ENCODE measurements at places on chromosomes 4 and X. TPM values are rescaled to one million over a fixed set of nuclear protein-coding genes. Genes with fewer than 3 reads are reported as not detected.

DNA sequence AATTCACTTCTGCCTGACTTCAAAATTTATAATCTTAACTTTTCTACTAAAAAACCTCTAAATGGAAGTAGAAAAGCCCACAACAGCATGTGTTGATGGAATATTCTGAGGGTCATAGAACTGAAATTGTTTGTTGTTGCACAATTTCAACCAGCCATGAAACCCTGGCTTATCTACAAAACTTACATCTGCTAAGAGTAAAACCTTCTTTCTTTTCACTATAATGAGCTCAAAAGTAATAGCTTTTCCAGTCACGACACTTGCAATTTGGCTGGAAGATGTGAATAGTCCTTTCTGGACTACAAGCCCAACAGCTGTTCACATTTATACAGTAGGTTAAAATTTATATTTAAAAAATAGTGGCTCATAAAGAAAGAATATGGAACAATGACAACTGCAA, 250.0 kb downstream of the GPAT3 start:
- no peaks in the 10 kb centered on the region for H3K4me1 ChIP-seq
- no peaks in the 10 kb centered on the region for H3K27me3 ChIP-seq
- no peak overlapping the region for H3K4me3 ChIP-seq
- H3K36me3 ChIP-seq = no peaks in the 10 kb centered on the region
- DNase-seq = no peak

DNA sequence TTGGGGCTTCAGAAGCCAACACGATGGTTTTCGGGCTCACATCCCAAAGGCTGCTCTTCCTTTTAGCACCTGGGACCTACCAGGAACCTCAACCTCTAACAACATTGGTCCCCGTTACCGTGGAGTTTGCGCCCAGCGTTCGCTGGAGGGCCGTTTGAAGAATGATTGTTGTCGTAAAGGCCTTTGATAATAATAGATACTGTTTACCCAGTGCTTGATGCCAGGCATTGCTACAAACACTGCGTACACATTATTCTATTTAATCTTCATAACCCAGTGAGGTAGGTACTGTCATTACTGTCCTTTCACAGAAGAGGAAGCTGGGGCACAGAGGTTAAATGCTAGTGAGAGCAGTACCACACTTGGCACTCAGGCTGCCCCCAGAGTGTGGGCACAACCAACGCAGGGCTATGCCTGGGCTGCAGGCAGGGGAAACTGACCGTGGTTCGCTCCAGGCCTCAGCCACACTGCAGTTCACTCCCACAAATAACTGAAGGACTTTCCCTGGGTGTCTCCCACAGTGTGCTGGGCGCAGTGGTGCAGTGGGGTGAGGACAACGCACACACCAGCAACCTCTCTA, 1.0 kb upstream of the ACSL1 start:
- peak overlapping the region; percentile 51 for H3K4me3 ChIP-seq
- peak overlapping the region; percentile 43 for H3K27ac ChIP-seq
- H3K27me3 ChIP-seq = peaks cover 27% of the 10 kb centered on the region
- H3K4me1 ChIP-seq = peaks cover 14% of the 10 kb centered on the region
- no peak for DNase-seq
- no peaks in the 10 kb centered on the region for H3K36me3 ChIP-seq

DNA sequence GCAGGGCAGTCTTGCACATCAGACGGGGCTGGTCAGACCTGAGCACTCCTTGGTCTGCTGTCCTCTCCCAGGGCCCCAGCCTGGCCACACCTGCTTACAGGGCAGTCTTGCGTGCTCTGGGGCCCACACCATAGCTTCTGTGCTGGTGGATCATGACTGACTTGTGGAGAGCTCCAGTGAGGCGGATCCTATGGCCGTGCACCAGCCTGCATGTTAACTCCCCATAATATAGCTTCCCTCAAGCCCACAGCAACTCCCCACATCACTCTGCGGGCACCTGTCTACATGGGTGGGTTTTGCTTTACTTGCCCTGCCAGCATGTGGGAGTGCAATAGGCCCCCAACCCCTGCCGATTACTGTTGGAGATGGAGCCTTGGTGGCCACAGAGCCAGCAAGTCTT, 8.2 kb upstream of the TMSB15B start:
- H3K4me1 ChIP-seq = no peaks in the 10 kb centered on the region
- H3K27me3 ChIP-seq = no peaks in the 10 kb centered on the region
- no peak overlapping the region for H3K27ac ChIP-seq
- H3K36me3 ChIP-seq = no peaks in the 10 kb centered on the region

CTAG1A gene
- polyA plus RNA-seq = 0.07 TPM

ZGRF1 gene
- 10.5 TPM for polyA plus RNA-seq

GRCh38 chr4:122356317-122356808, 22.4 kb upstream of the ADAD1 start:
- H3K27me3 ChIP-seq = no peaks in the 10 kb centered on the region
- no peak overlapping the region for H3K27ac ChIP-seq
- H3K4me3 ChIP-seq = no peak overlapping the region
- DNase-seq = no peak
- peaks cover 4% of the 10 kb centered on the region for H3K36me3 ChIP-seq
- H3K4me1 ChIP-seq = no peaks in the 10 kb centered on the region

DNA sequence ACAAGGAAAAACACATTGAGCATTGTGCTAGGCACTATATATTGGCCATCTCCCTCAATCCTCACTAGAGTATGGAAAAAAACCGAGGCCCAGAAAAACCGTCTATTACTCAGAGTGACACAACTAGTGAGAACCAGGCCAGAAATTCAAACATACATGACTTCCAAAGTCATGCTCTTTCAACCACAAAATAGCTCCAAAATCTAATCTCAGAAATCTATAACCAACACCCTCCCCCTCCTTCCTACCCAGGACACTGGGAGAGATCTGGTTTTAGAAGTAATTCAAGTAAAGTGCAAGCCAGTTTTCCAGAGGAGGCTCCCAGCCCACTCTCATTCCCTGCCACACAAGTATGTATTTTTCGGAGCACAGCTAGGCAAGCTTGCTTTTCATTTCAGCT, 7.6 kb downstream of the HS3ST1 start:
- peaks cover 6% of the 10 kb centered on the region for H3K4me1 ChIP-seq
- H3K27ac ChIP-seq = no peak overlapping the region
- H3K27me3 ChIP-seq = no peaks in the 10 kb centered on the region

DNA sequence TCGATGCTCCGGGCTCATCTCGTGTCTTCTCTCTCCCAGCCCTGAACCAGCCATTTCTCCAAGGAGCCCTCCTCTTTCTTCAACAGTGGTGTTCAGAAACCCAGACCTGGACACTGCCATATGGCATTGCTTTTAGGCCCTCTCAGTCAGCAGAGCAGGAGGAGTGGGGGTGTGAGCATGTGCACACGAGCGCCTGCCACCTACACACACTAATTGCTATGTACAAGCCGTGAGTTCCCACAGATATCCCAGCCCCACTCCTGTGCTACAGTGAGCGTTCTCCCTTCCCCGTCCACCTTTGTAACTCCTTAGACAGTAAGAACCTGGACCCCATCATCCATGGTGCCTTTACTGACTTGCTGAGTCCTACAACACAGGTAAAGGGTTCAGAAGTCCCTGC, 53.8 kb downstream of the TNIP2 start:
- H3K4me1 ChIP-seq = no peaks in the 10 kb centered on the region
- no peak for DNase-seq
- H3K27ac ChIP-seq = no peak overlapping the region
- peaks cover 65% of the 10 kb centered on the region for H3K36me3 ChIP-seq
- no peak overlapping the region for H3K4me3 ChIP-seq
- H3K27me3 ChIP-seq = no peaks in the 10 kb centered on the region

- peaks cover 67% of the 10 kb centered on the region for H3K36me3 ChIP-seq
- H3K27me3 ChIP-seq = no peaks in the 10 kb centered on the region
- no peak overlapping the region for H3K4me3 ChIP-seq
- no peak overlapping the region for H3K27ac ChIP-seq
- DNase-seq = no peak
Observed at GRCh38 chr4:13597604-13598003, 29.9 kb downstream of the BOD1L1 start.

DNA sequence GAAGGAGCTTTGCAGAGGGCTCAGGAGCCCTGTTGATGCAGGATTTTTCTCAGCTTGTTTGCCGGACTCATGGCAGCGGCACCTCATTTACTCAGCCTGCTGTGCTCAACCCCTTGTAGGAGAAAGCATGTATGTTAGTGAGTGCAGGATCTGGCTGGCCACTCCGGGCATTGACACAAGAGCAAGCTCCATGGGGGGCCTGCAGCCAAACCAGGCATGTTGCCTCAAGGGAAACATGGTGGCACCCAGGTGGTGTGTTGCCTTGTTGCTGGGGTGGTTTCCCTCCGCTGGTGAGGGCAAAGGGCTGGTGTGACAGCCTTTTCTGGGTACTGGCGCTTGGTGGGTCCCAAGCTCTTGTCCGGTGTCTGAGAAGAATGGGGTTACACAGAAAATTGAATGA, 189.3 kb upstream of the ANXA3 start:
- no peak for DNase-seq
- no peak overlapping the region for H3K4me3 ChIP-seq
- no peaks in the 10 kb centered on the region for H3K4me1 ChIP-seq
- H3K36me3 ChIP-seq = no peaks in the 10 kb centered on the region
- H3K27ac ChIP-seq = no peak overlapping the region

DNA sequence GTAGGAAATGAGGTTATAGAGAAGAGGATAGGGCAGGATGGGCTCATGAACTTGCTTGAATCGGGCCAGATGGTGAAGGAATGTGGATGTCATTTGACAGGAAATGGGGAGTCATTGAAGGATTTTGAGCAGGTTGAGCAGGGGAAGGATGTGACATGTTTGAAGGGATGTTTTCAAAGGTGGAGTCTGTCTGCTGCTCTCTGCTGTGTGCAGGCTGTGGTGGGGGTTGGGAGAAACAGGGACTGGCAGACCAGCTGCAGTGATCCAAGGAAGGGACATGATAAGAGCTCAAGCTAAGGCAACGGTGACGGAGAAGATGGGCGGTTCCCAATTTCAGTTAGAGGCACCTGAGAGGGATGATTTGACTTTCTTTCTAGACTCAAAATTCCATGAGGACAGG, 14.0 kb upstream of the XPNPEP2 start:
- no peak for DNase-seq
- no peaks in the 10 kb centered on the region for H3K36me3 ChIP-seq
- no peak overlapping the region for H3K4me3 ChIP-seq
- no peaks in the 10 kb centered on the region for H3K4me1 ChIP-seq
- no peaks in the 10 kb centered on the region for H3K27me3 ChIP-seq
- H3K27ac ChIP-seq = no peak overlapping the region

DNA sequence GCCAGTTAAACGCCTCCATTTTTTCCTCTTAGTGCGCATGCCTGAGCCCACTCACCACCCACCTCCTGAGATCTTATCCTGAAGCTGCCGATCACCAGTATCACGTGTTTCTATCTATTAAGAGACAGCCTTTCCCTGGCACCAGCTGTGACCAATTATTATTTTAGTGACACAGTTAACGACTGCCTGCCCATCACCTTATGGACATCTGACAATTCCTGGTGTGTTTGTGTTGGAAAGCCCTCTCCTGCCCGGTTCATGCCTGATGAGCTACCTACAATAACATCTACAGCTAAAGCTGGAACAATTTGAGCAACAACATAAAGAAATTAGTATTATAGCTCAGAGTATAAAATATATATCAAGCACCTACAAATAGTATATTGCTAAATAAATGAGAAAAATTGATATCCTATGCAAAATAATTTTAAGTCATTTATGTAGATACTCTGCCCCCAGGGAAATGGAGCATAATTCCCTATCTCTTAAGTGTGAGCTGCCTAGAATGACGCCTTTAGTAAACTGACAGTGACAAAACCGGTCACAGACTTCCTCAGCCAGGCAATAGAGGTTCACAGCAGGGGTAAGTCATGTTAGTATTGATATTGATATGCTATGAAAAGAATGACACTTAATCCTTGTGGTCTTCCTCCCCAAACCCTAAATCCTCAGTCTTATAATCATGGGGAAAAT, 862.2 kb downstream of the TRAM1L1 start:
- H3K4me1 ChIP-seq = no peaks in the 10 kb centered on the region
- H3K4me3 ChIP-seq = no peak overlapping the region
- no peaks in the 10 kb centered on the region for H3K36me3 ChIP-seq
- H3K27ac ChIP-seq = no peak overlapping the region
